Naive B cell (primary cell): ENCODE measurements at places on chromosomes 11 and 22.

- peak; percentile 58 for DNase-seq
Observed at GRCh38 chr11:450809-451451, 851 bp downstream of the PTDSS2 start.

DNA sequence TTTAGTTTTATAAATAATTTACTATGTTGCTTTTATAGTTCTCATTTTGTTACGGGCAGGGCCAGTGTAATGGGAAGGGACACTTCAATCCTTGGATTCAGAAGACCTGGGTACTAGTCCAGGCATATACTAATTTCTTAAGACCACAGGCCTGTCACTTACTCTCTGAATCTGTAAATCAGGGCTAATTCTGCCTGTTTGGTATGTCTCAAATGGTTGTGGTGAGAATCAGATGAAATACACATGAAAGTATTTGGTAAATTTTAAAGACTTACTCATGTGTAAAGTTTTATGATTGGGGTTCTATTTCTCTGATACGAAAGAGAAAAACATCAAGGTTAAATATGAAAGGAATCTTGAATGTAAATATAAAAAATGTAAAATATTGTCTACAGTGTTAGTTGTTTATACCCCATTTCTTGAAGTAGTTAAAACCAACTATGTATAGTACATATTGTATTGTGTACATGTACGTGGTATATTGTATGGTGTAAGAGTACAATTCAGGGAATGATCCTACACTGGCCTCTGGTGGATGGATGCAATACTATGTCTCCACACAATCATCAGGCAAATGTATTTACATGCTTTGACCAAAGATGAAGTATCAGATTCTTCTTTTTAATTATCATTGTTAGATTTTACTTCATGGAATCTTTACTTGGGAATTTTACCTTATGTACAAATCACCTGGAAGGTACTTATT lies 24.5 kb upstream of the RAG2 start:
- DNase-seq = no peak

GRCh38 chr11:116193321-116194131 lies 579.3 kb downstream of the BUD13 start:
- no peak for DNase-seq

DNA sequence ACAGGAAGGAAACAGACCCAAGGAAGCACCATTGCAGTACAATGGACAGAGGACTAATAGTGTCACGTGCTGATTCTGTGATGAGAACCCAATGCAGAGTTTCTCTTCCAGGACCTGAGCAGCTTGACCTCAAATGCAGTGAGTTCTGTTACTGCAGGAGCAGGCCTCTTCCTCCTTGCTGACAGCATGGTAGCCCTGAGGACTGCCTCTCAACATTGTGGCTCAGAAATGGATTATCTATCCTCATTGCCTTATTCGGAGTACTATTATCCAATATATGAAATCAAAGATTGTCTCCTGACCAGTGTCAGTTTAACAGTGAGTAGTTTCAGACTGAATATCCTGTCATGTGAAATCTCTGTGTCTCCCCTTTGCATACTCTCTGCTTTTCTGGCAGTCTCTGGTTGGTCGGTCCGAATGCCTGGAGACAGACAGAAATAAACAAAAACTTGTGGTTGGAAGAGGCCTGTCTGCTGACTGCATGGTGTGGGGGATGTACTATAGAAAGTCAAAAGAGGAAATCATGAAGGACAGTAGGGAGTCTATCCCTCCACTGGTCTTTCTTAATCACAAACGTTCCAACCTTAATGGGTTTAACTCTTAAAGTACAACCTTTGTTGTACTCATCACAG lies 6.9 kb upstream of the MS4A14 start:
- peak; percentile 82 for DNase-seq

GRCh38 chr11:4522752-4523151 lies 22.2 kb upstream of the OR52M1 start:
- DNase-seq = no peak

- no peak for DNase-seq
Observed at GRCh38 chr11:88603091-88603867, 265.7 kb upstream of the CTSC start.

- no peak for DNase-seq
Observed at GRCh38 chr11:70828593-70829082, 423.7 kb downstream of the SHANK2 start.

GRCh38 chr22:17958166-17958565 lies 66.2 kb downstream of the MICAL3 start:
- DNase-seq = no peak

GRCh38 chr11:108727665-108728064 lies 62.8 kb downstream of the DDX10 start:
- DNase-seq = no peak

DNA sequence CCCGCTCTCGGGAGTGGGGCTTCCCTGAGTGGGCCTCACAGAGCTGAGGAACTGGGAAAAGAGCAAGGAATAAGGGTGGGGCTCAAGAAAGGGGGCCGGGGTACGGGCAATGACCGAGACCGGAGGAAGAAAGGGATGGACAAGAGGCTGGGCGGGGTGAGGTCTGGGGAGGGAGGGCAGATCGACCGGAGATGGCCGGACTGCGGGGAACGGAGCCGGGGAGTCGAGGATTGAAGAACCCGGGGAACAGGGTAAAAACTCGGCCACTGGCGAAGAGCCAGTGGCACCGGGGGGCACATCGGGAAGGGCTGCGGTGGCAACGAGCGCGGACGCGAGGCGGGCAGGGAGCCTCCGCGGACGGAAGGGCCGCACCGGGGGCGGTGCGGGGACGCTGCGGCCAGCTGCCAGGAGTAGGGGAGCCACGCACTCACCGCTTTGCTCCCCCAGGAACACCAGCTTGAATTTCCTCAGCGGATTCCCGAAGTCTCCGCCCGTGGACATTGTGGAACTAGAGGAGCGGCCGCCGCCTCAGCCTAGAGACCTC lies 667 bp downstream of the RAB6A start:
- no peak for DNase-seq

GRCh38 chr11:33802194-33802950 lies 28.1 kb upstream of the FBXO3 start:
- no peak for DNase-seq

- no peak for DNase-seq
Observed at GRCh38 chr22:28019360-28019759, 100.3 kb upstream of the PITPNB start.

GRCh38 chr11:34806875-34807274 lies 109.3 kb downstream of the APIP start:
- no peak for DNase-seq

- no peak for DNase-seq
Observed at GRCh38 chr22:38247713-38248112, 25.1 kb downstream of the TMEM184B start.

DNA sequence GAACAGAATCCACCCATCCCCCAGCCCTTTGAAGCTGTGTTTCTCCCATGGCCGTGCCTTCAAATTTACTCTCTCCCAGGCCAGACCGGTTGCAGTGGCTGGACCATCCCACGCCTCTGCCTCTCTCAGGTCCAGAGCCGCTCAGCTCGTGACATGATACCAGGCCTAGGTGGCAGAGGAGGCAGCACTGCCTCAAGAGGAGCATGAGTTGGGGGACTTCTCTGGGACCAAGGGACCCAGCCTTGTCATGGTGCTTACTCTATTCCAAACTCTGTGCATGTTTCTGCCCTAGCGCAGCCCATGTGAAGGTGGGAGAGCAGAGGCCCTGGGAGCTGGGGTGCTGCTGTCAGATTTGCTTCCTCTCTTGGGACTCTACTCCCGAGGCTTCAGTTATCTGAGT lies 51.0 kb downstream of the TRAF6 start:
- DNase-seq = no peak

- peak; percentile 38 for DNase-seq
Observed at GRCh38 chr11:111602865-111603610, 789 bp downstream of the SIK2 start.

GRCh38 chr22:42443240-42444076 lies 11.3 kb upstream of the NFAM1 start:
- DNase-seq = no peak

DNA sequence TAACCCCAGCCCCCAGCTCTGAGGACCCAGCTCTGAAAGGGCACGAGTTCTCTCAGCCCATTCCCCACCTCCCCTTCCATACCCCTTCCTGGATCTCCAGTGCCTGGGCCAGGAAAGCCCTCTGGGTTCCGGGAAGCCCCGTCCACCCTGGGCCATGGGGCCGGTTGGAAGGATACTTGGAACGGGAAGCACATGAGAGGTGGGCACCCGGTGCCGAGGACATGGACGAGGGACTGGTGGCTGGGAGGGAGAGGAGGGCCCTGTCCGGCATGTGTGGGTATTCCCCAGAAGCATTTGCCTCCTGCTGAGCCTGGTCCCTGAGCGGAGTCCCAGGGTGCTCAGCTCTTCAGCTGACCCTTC lies 5.2 kb upstream of the HINFP start:
- DNase-seq = no peak

DNA sequence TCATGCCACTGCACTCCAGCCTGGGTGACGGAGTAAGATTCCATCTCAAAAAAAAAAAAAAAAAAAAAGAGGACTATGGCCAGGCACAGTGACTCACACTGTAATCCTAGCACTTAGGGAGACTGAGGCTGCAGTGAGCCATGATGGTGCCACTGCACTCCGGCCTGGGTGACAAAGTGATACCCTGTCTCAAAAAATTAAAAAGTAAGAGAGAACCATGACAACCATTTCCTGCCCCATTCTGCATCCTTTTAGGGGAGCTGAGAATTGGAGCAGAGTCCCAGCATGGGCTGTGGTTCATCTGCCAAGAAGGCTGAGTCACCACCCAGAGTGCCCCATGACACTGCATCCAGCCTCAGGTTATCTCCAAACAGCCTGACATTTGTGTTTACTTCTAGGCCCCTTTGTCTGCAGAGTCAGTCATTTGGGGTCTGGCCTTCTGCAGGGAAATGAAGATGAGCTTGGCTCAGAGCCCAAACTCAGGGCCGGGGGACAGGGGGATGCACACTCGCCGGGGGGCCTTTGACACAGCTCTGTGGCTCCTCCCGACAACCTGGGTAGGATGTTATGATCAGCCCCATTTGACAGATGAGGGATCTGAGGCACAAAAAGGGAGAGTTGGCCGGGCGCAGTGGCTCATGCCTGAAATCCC lies 4.7 kb downstream of the CSDC2 start:
- DNase-seq = no peak

- no peak for DNase-seq
Observed at GRCh38 chr11:31408201-31408600, 38.5 kb downstream of the DNAJC24 start.

GRCh38 chr11:125842321-125842948 lies 9.3 kb downstream of the PATE4 start:
- no peak for DNase-seq

GRCh38 chr11:36478700-36479329 lies 31.3 kb downstream of the TRAF6 start:
- DNase-seq = peak; percentile 31

GRCh38 chr11:8107642-8108041 lies 26.6 kb downstream of the TUB start:
- DNase-seq = no peak

DNA sequence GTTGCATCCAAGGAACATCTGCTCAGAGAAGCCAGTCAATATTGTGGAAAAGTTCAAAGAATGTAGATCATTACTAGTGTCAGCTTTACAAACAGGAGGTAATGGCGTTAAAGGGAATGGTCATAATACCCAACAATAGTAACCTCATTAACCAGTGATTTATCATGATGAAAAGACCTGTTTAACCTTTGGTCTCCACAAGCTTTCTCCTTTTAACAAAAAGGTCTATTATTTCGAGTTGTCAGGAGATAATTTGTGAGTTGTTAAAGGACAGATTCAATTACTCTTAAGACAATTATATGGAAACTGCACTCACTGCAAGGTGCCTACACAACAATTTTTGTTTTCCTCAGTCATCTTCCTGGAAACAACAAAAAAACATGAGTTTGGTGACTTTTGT lies 73.8 kb upstream of the HTATIP2 start:
- no peak for DNase-seq

DNA sequence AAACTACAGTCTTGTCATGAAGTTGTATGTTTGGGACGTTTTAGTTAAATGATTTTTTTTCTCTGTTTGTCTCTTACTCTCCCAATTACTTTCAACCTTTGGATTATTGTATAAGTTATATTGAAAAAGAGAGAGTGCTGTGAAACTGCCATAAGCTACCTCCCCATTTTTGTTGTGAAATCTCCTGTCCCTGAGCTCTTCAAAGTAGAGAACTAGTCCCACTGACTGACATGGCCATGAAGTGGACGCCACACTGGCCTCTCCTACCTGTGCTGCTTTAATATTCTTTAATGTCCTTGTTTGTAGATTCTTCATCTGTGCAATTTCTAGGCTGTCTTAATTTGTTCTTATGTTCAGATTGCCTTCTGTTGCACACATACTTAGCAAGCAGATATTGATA lies 56.3 kb downstream of the PPFIA1 start:
- no peak for DNase-seq

- DNase-seq = no peak
Observed at GRCh38 chr22:24801901-24802465, 4.0 kb upstream of the SGSM1 start.

DNA sequence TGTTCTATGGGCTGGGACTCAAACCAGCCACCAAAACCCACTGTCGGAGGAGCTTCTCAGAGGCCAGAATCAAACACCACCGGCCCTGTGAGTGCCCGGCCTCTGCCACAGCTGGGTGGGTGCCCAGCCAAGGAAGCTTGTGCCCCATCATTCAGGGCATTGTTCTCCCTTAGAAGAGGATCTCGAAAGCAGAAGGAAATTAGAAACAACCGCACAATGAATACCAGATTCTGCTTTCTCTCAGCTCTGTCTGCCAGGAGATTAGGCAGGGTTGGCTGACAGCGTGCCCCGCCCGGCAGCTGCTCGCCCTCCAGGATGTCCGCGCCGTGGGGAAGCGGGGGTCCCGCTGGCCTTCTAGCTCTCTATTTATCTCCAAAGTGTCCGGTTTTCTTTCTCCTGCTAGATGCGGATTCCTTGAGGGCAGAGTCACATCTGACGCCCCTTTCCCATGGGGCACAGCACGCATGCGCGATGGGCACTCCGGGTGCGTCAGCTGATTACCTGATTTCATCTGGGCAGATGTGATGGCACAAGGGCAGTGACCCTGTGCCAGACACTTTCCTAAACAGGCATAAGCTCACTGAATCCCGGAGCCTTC lies 25.5 kb downstream of the SCGB1A1 start:
- peak; percentile 76 for DNase-seq

DNA sequence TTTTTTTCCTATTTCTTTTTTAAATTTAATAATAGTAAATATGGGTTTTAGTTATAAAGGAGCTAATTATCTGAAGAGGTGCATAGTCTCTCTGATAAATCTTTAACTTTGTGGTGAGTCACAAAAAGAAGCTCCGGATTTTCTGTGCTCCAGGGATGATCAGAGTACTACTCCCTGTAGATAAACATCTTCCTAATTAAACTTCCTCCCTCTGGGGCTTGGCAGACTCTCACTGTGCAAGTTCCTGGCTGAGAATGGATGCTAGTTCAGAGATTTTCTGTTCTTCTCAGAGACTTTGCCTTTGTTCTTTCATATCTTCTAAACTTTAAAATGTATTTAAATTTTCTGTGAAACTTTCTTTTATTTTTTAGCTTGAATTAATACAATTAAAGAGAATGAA lies at the start of gene OR10G7:
TSS of gene OR10G7 (minus strand) at position 72 of the 400 bp plus-strand sequence. CDS start 2,324 bp downstream, outside the sequence.
- no peak for DNase-seq
